RPMI8226 (cell line): ENCODE measurements at places on chromosomes 3 and 15.

DNA sequence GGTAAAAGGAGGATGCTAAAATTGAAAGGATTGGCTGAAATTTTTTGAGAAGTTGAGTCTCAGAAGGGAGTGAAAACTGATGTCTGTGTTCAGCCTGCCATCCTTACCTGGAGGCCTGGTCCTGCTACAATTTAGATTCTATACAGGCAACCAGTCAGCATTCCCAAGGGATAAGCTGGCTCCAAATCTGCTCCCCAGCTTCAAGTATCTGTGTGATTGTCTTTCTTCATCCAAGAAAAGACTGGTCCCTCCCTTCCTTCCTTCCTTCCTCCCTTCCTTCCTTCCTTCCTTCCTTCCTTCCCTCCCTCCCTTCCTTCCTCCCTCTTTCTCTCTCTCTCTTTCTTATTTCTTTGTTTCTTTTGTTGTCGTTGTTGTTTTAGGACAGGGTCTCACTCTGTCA, 24.7 kb upstream of the UMPS start:
- no peak for DNase-seq

GRCh38 chr15:94840794-94841783, 609.7 kb downstream of the MCTP2 start:
- no peak for DNase-seq

DNA sequence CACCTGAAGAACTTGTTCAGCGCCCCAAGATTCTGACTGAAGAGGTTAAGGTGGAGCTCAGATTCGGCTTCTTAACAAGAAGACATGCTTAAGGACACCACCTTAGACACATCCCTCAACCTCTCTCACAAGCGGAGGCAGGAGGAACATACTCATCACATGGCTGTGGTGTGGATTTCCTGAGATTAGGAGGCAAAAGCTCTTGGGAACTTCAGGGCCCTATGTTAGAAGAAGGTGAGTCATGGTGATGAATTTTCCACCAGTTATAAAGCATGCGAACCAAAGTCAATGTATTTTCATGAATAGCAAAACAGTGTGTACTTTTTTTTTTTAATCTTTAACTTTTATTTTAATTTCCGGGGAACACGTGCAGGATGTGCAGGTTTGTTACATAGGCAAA, 212.2 kb upstream of the SUCLG2 start:
- no peak for DNase-seq

- DNase-seq, result no peak
Observed at GRCh38 chr3:151209654-151210053, 6.6 kb upstream of the GPR171 start.

DNA sequence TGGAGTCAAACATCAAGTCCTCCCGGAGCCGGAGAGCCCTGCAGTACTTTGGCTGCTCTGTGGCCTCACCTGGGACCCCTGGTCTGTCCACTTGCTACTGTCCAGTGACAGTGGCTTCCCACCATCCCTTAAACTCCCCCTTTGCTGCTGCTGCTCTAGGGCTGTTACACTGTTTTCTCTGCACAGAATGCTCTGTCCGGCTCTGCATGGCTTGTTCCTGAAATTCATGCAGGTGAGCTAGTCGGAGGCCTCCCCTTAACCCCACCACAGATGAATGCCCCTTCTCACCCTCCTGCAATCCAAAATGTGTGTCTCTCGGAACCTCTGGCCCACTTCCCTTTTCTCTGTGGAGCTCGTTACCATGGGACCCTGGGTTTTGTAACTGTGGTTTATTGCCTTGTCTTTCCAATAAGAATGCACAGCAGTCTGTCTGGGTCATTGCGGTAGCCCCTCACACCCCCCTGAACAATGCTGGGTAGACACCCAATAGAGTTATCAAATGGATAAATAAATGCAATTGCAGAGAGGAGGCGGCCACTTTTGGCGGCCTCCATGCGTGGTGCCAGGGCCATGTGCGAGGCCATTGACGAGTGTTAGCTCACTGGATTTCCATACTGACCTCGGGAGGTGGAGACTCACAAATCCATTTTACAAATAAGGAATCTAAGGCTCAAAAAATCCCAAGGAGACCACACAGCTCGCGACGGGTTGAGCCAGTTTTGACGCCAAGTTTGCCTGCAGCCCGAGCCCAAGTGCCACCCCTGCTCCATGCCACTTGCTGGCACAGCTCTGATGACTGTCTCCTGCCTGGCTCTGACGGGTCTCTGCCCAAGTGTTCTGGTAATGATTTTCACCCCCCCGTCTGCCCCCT, 48.5 kb downstream of the RGMA start:
- DNase-seq, result peak; percentile 52

DNA sequence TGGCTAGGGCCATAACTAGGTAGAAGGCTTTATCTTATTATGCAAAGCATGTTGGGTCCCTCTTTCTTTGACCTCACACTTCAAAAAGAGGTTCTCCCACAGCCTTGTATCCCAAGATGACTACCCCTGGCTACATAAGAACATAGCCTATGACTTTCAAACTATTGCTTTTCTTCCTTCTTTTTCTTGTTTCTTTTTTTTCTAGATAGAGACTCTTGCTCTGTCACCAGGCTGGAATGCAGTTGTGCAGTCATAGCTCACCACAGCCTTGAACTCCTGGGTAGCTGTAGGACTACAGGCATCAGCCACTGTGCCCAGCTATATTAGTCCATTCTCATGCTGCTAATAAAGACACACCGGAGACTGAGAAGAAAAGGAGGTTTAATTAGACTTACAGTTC, 47.2 kb downstream of the DIPK2A start:
- DNase-seq, result no peak

DNA sequence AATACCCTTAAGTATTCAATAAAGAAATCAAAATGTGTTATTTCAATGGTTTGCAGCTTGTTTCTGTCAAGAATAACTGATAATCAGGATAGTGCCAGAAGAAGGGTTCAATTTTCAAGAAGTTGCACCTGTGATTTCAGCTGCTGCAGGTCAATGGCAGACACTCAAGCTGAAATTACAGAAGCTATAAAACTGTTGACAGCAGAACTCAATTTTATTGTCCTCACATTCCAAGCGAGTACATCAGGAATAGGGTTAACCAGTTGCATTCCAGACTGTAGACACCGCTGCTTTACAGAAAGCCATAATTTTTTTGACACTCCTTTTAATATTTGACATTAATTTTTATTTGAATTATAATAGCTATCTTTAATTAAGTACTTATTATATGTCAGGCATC, 364.1 kb downstream of the CGGBP1 start:
- DNase-seq, result no peak

- DNase-seq, result no peak
Observed at GRCh38 chr3:175266478-175266877, 407.3 kb downstream of the NAALADL2 start.

GRCh38 chr3:16741103-16741758, 136.0 kb upstream of the DAZL start:
- DNase-seq, result no peak

GRCh38 chr3:48247401-48247811, 6.5 kb downstream of the ZNF589 start:
- no peak for DNase-seq

DNA sequence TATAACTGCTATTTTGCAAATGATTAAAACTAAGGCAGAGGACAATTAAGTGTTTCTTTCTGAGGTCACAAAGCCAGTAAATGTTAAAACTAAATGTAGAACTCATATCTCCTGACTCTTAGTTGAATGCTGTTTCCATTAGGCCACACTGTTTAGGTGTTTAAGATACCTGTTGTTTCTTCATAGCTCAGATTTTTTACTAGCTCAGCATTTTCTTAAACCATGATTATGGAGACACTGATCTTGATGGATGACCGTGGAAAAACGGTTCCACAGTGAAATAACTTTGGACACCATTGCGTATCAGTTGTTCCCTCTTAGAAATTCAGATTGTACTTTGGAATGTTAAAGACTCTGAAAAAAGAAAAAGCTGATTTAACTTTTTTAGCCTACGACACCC, 177.5 kb downstream of the TCF12 start:
- DNase-seq, result no peak

GRCh38 chr3:58471025-58471887, 20.6 kb upstream of the KCTD6 start:
- DNase-seq, result peak; percentile 58

DNA sequence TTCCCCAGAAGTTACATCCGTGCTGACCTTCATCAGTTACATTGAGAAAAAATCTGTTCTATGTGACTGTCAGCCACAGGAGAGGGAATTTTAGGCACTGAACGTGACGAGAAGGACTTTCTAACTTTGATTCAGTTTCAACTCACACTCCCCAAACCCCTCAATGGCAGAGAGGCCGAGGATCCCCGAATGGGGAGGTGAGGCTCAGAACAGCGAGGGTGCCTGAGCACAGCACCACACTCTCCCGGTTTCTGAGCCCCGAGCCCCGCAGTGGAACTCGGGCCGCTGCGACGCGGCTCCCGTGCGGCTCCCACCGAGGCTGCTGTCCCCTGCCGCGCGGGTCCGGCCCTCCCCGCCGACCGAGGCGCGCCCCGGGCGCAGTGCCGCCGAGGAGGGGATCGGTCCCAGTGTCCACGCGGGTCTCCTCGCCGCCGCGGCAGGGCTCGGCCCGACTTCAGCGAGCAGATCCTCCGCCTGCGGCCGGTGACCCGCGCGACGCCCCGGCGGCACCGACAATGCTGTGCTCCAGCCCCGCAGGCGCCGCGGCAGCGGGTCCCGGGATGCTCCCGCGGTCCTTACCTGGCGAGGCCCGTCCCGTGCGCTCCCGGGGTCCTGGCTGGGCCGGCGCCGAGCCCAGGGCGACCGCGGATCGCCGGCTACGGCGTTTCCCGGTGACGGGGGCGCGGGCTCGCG, 439 bp downstream of the CTXND1 start:
- DNase-seq, result no peak

GRCh38 chr3:107990926-107991325, 99.9 kb downstream of the CD47 start:
- DNase-seq, result no peak

GRCh38 chr3:171904829-171905228, 61.7 kb downstream of the TMEM212 start:
- no peak for DNase-seq

- no peak for DNase-seq
Observed at GRCh38 chr3:27827041-27827440, 104.9 kb upstream of the EOMES start.

GRCh38 chr3:107981471-107982111, 109.2 kb downstream of the CD47 start:
- DNase-seq, result no peak

DNA sequence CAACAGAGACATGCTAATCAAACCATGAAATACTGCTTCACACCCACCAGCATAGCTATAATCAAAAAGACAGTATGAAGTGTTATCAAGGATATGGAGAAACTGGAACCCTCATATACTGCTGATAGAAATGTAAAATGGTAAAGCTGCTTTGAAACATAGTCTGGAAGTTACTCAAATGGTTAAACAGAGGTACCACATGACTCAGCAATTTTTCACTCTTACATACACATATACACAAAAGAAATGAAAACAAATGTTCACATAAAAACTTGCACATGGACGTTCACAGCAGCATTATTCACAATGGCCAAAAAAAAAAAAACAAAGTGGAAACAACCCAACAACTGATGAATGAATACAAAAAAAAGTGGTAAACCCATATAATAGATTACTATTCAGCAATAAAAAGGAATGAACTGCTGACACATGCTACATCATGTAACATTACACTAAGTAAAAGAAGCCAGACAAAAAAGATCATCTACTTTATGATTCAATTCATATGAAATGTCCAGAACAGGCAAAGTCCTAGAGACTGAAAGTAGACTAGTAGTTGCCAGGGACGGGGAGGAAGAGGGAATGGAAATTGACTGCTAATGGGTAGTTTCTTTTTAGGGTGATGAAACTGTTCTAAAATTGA, 23.2 kb downstream of the ZNF148 start:
- no peak for DNase-seq
